Stromal cell of bone marrow (primary cell): ENCODE measurements at places on chromosomes 7 and 10.
A peak's percentile ranks its signal among the peaks of the same experiment; 100 is the strongest.

DNA sequence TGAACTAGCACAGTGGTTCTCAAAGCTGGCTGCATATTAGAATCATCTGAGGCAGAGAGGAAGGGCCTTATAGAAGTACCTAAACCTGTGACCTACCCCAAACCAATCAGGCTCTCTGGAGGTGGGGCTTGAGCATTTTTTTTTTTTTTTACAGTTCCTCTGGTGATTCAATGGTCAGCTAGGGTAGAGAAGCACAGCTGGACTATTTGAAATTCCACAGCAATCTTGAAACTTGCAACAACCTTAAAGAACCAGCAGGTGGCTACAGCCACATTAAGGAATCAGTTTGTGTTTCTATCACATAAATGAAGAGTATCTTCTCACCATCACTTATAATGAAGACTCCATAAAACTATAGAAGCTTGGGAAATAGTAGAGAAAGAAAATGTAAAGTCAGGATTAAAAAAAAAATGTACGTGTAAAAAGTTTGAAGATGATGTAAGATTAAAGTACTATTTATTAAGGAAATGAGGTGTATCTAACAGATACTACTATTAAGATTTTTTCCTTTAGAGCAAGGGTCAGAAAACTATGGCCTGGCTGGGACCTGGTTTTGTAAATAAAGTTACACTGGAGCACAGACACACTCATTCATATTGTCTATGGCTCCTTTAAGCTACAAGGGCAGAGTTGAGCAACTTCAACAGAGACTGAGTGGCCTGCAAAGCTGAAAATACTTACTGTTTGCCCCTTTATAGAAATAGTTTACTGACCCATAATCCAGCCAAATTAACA, 3.8 kb downstream of the RTKN2 start:
- DNase-seq = peak; percentile 82

DNA sequence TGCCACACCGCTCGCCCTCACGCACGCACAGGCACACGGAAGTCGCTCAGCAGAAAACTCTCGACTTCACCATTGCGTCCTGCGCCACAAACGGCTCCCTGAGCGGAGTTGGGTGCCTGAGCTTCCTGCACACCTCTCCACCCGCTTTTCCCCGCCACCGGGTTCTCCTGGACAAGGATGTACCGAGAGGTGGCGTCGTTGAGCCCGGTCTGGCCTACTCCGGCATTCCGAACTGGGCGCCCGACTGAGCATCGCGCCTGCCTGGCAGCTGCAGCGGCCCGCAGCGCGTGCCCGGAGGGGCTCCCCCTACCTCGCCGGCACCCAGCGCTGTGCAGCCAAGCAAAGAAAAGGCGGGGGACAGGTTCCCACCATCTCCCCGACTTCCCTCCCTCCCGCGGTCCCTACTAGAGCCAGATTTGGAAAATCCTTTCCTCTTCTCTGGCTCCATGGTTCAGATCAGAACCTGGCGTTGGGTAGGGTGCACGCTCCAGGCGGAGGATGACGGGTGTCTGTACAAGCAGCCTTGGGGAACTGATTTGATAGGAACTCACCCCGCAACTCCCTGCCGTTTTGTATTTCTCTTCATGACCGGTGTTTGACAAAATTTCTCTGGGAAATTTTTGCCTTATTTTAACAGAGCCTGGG, 1.7 kb downstream of the SORCS3 start:
- DNase-seq = no peak

GRCh38 chr7:151399906-151400305, 9.9 kb downstream of the WDR86 start:
- DNase-seq = no peak

GRCh38 chr10:49365675-49366415, 30.0 kb downstream of the DRGX start:
- DNase-seq = no peak

- DNase-seq = no peak
Measured at GRCh38 chr10:106312087-106312486, 852.4 kb downstream of the SORCS1 start.

DNA sequence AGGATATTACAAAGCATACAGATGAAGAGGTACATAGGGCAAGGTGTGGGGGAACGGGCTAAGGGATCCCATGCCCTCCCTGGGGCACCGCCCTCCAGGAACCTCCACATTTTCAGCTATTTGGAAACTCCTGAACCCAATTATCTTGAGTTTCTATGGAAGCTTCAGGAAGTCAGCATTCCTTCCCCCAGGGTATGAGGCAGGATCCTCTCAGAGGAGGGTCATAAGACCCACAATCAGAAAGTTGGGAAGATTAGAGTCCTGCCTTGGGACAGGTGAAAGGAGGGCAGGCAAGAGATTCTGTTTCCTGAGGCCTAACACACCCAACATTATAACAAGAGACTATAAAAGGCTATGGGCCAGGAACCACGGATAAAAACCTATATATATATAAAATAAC, 98.0 kb downstream of the RALA start:
- no peak for DNase-seq
